ENCODE measurements at places on chromosomes 16 and 17.

DNA sequence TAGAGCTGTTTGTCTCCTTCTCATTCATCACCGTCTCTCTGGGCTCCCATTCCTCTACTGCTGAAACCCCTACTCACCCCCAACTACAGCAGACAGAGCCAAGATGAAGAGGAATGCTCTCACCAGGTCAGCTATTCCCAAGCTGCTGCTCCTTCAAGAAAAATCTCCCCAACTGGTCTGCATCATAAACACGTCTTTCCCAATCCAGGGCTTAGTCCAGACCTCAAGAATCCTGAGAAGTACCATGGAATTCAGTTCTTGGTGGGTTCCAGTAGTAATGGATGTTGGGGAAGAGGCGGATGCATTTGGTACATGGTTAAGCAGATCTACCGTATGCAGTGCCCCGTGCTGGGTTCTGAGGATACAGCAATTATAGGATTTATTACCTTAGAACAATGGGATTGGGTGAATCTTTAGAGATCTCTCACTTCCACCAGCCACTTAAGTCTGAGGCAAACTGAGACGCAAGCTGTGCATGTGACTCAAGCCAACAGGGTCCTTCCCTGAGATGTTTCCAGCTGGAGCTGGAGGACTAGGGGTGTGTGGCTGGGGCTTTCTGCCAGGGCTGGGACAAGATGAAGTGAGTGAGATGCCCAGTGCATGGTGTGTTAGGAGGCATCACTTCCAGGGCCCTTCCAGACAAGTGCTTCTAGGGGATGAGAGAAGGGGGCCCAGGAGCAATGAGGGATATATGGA, 232.7 kb upstream of the CDH5 start:
- no peak for DNase-seq

- DNase-seq = no peak
Observed at GRCh38 chr16:2171601-2172178, 16.1 kb downstream of the TRAF7 start.

- DNase-seq = no peak
Observed at GRCh38 chr16:84555418-84556196, 51.1 kb upstream of the MEAK7 start.

DNA sequence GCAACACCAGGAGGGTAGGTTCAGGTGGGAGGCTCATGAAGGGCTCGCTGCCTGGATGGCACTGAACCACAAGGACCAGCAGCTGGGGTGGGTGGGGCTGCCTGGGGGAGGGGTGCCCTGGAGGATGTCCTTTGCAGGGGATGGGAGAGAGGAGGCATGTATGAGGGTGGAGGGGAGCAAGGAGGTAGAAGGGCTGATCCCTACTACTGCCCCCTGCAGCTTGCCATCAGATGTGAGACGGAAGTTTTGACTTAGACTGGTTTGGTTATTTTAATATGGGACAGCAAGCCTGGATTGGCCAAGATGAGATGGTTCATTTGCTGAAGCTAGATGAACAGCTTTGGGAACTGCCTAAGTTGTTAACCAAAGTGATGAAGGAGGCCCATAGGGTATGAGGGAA, 115.9 kb downstream of the SEC14L1 start:
- DNase-seq = no peak

DNA sequence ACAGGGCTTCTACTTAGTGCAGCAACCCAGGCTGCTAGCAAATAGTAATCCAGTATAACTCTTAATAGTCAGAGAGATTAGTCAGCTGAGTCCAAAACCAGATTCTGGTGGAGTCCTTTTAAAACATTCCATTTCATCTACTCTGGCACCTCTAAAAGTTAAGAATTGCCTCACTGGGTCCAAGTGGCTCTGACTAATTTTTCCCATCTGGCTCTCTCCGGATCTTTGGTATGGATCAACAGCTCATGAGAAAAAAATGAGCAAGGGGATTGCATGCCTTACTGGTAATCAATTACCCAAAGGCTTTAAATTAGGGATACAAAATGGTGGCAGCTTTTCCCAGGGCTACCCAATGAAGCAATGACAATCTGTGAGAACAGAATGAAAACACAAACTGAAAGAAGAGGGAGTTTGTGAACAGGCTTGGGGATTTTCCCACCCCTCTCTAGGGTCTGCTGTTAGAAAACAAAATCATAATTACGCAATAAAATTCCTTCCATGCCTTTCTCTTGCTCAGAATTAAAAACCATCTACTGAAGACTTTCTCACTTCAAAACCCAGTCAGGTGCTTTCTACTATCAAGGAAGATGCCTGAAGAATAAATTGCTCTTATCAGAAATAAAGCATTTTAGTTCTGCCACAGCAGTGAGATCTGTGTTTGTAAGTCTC, 84.6 kb upstream of the PMFBP1 start:
- no peak for DNase-seq

- DNase-seq = no peak
Observed at GRCh38 chr17:21212826-21213637, 929 bp downstream of the TMEM11 start.

GRCh38 chr17:52837492-52837891, 679.0 kb upstream of the CA10 start:
- no peak for DNase-seq

- DNase-seq = peak; percentile 74
Observed at GRCh38 chr16:89360760-89361435, 129.5 kb downstream of the ANKRD11 start.

GRCh38 chr17:4142107-4142900, 526 bp downstream of the ZZEF1 start:
- DNase-seq = peak; percentile 50

GRCh38 chr16:19179546-19180490, 11.8 kb downstream of the SYT17 start:
- peak; percentile 84 for DNase-seq

GRCh38 chr16:54289945-54290832, 3.6 kb upstream of the IRX3 start:
- DNase-seq = no peak

- DNase-seq = no peak
Observed at GRCh38 chr16:8665529-8665928, 8.9 kb upstream of the ABAT start.

DNA sequence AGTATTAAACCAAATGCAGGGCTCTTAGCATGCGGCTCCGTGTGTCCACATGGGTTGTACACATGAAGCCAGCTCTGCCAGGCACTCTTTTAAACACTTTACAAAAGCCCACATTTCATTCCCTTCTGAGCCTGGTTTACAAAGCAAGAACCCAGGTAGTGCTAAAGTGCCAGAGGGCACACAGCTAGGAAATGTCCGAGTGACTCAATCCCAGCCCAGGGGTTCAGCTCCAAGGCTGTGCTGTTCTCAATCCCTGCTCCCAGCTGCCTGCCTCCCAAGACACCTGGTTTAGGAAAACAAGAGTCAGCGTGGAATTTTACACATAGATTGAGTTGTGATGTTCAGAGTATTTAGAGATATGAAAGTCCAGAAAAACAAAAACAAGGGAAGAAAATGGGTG, 13.3 kb upstream of the DCAF7 start:
- no peak for DNase-seq

DNA sequence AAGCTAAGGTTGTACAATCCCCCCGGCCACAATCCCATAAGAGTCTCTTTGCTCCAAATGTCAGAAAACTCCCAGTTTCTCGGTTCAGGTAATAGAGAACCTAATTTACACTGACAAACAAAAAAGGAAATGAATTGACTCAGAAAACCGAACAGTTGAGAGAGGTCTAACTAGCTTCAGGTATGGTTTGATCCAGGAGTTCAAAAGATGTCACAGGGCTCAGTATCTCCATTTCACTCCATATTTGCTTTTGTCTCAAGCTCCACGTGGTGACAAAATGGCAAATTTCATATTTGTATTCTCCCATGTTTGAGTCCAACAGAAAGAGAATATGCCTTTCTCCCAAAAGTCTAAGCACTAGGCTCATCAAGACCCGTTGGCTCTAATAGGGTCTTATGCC, 117.4 kb downstream of the AXIN2 start:
- DNase-seq = no peak

GRCh38 chr17:41579484-41580243, 7.0 kb downstream of the KRT14 start:
- peak; percentile 93 for DNase-seq

DNA sequence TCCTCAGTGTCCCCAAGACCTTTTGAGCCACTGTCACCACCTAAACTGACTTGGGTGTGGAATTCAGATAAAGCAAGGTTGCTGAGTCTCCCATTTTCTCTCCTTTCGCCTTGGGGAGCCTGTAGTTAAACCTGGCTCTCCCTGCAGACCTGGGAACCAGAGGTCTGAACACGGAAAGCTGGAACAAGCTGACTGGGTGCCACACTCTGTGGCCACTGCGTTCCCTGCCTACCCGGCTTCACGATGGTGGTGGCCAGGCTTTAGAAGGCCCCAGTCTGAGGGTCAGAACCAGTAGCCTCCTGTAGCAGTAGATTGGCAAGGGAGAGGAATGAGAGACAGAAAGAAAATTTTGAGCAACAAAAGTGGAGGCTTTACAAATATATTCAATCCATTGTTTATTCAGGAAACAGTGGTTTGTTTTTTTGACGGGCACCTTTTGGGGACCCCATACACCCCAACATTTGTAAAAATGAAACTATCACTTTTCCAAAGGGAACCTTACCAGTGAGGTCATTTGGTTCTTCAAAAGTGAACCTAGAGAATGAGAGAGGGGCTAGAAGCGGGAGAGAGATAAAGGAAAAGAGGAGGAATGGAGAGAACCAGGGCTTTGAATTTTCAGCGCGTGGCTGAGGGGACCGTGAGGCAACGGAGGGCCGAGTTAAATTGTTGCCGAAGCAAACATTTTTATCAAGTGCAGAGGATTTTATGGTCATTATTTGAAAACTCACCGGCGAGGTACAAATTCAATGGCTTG, 1.8 kb upstream of the HOXB8 start:
- DNase-seq = no peak

GRCh38 chr16:49462989-49463371, 89.4 kb downstream of the C16orf78 start:
- DNase-seq = no peak

DNA sequence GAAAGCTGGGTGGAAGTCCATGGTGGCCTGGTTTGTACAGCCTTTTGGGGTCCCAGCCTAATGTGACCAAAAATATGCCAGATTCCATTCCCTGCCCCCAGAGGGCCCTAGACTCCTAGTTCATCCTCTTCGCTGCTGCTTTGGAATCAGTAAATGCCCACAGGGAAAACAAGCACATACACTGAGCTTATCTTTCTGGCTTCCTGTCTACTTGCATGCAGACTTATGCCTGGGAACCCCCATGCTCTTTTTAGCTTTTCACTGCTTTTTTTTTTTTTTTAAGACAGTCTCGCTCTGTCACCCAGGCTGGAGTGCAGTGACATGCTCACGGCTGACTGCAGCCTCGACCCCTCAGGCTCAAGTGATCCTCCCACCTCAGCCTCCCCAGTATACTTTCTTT, 6.2 kb upstream of the CD300LG start:
- no peak for DNase-seq

- no peak for DNase-seq
Observed at GRCh38 chr17:903691-904481, 75.7 kb downstream of the NXN start.

DNA sequence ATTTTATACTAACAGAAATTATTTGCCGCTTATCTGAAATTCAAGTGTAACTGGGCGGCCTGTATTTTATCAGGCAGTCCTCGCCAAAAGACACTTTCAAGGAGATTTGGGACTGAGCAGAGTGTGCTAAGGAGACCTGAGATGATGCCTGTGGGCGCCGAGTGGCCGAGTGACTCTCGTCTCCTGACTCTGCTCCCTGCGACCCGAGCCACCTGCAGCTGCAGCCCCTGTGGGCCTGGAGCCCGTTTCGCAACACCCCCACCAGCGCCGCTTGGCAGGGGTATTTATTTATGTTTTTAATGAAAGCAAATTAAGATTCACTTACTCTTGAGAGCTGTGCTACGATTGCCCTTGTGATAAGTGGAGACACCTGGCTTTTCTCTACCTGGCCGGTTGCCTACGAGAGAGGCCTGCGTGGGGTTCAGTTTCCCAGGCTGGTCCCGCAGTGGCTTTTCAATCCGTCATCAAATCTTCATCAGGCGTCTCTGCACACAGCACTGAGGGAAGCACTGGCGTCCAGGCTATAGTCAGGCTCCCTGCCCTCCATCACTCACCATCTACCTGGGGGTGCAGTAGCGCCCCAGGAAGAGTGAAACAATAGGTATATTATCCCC, 124.0 kb downstream of the SEC14L1 start:
- no peak for DNase-seq

- DNase-seq = no peak
Observed at GRCh38 chr16:30666681-30667080, 8.4 kb downstream of the FBRS start.

GRCh38 chr16:72287649-72288048, 115.7 kb upstream of the PMFBP1 start:
- DNase-seq = no peak

- no peak for DNase-seq
Observed at GRCh38 chr17:15171167-15172047, 93.7 kb downstream of the PMP22 start.

DNA sequence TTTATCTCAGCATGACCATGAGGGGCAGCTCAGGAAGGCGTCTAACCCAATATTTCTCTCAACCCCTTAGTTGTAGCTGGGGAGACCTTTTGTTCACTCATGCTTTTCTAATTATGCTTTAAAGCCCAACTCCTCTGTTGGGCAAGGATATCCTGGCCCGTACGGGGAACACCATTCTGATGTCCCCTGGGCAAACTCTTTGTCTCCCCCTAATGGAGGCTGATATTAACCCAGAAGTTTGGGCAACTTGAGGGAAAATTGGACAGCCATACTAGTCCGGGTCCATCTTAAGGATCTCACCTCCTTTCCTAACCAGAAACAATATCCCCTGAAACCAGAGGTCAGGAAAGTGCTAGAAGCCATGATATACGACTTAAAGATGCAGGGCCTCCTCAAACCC, 143.7 kb upstream of the COX10 start:
- no peak for DNase-seq

GRCh38 chr16:87332150-87332549, 15.0 kb upstream of the C16orf95 start:
- no peak for DNase-seq

GRCh38 chr17:49338883-49339282, 23.2 kb downstream of the ZNF652 start:
- no peak for DNase-seq

DNA sequence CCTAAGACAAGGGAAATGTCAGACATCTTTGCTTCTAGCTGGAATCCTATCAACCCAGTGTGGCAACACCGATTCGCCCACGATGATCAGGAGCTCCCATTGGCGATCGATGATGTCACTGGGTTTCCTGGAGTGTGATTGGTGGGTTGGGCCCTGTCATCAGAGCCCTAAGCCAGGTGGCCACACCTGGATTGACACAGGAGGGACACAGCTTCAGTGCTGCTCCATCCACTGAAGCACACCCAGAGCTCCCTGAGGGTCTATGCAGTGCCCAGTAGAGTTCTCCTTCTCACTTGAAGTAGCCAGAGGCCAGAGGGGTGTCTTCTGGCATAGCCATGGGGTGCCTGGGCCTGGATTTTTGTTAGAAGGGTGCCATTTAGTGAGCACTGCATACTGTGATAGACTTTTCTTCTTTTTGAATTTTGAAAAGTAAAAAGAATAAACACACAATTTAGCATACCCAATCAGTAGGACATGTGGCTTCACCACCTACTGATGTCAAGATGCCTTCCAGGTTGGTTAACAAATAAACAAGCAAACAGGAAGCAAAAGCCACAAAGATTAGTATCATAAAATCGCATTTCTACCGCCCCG, 77.6 kb downstream of the CMIP start:
- no peak for DNase-seq

GRCh38 chr17:161481-161880, 20.0 kb downstream of the DOC2B start:
- no peak for DNase-seq

- no peak for DNase-seq
Observed at GRCh38 chr16:52953215-52953614, 99.5 kb downstream of the CHD9NB start.

- DNase-seq = no peak
Observed at GRCh38 chr17:313231-313630, 39.4 kb downstream of the RPH3AL start.

GRCh38 chr16:1545044-1546040, 11.9 kb downstream of the TMEM204 start:
- no peak for DNase-seq
